ENCODE measurements at places on chromosomes 11 and 22. TPM values are rescaled to one million over a fixed set of nuclear protein-coding genes. Genes with fewer than 3 reads are reported as not detected.

GRCh38 chr11:121154486-121155314 is 53.7 kb downstream of the TECTA start:
- no peaks in the 10 kb centered on the region for H3K36me3 ChIP-seq
- no peak overlapping the region for H3K27ac ChIP-seq
- H3K4me3 ChIP-seq, result no peak overlapping the region
- H3K27me3 ChIP-seq, result no peaks in the 10 kb centered on the region
- H3K4me1 ChIP-seq, result no peaks in the 10 kb centered on the region

GRCh38 chr22:38148245-38148644 is 33.4 kb downstream of the PLA2G6 start:
- no peak for DNase-seq
- H3K4me1 ChIP-seq, result no peaks in the 10 kb centered on the region
- H3K4me3 ChIP-seq, result no peak overlapping the region
- no peaks in the 10 kb centered on the region for H3K36me3 ChIP-seq
- no peaks in the 10 kb centered on the region for H3K27me3 ChIP-seq
- H3K27ac ChIP-seq, result no peak overlapping the region

Gene AAMDC
- total RNA-seq, result 17.1 TPM

Gene KBTBD3
- total RNA-seq, result 8.4 TPM

GRCh38 chr11:130144141-130144540 is 15.4 kb upstream of the ST14 start:
- no peak overlapping the region for H3K27ac ChIP-seq
- H3K4me3 ChIP-seq, result no peak overlapping the region
- DNase-seq, result no peak
- peaks cover 17% of the 10 kb centered on the region for H3K4me1 ChIP-seq
- H3K27me3 ChIP-seq, result no peaks in the 10 kb centered on the region

Gene PNPLA2
- 314 TPM for total RNA-seq

DNA sequence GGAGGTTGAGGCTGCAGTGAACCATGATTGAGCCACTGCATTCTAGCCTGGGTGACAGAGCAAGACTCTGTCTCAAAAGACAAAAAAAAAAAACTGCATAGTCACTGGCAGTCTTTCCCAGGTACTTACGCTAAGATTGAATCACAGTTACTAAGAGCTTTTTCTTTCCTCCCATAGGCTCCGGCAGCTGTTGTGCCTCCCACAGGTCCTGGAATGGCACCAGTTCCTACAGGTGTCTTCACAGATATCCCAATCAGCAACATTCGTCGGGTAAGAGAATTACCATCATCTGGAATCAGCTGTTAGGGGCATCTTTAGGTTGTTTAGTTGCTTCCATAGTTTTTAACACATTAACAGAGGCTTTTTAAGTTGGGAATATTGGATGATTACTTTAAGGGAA is 19.8 kb downstream of the DLAT start:
- H3K27me3 ChIP-seq, result no peaks in the 10 kb centered on the region
- H3K27ac ChIP-seq, result no peak overlapping the region
- H3K4me1 ChIP-seq, result no peaks in the 10 kb centered on the region

DNA sequence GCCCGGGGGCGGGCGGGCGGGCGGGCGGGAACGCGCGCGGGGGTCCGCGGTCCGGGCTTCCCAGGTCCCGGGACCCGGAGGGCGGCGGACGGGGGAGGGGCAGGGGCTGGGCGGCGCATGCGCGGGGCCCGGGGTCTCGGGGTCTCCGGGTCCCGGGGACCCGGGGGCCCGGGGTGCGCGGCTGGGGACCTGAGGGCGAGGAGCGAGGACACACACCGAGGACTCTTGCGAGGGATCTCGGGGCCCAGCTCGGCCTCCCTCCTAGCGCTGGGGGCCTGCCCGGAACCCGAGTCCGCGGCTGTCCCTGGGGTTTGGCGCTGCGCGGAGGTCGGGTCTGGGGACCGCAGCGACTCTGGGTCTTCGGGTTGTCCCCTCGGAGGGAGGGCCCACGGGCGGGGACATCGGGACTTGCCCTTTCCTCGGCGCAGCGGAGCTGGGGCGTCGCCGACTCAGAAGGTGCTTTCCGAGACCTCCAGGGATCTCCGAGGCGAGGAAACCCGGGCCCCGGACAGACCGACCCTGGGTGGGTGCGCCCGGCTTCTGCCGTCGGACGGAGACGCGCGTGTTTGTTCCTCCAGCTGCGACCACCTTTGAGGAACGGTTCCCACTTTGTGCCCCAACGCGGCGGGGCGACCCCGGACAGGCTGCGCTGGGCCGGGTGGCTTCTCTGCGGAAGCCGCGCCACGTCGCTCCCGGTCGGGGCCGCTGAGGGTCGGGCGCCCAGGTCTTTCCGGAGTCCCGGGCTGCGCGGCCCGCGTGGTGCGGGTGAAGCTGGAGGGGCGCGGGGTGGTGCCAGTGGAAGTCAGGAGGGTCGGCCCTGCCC is 540 bp downstream of the PPARA start:
- H3K36me3 ChIP-seq, result peaks cover 26% of the 10 kb centered on the region

DNA sequence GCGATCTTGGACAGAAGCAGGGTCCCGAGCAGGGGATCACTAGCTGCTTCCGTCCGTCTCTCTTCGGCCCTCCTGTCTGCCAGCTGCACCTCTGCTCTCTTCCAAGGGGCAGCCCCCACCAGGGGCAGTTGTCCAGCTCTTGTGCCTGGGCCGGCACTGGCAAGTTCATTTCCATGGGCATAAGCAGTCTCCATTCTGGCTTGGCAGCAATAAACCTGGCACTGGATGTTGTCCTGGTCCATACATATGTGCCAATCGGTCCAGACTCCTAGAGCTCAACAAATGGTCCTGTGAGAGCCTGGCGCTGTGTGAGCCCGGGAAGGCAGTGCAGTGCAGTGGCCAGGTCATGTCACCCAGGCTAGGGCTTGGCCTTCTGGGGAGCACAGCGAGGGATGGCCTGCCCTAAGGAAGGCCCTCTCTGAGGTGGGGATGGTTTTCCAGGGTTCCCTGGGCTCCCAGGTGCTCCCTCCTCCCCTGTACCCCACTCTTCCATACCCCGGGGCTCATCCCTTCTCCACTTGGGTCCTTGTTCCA is 60.4 kb downstream of the RPS6KA4 start:
- no peak for DNase-seq
- H3K36me3 ChIP-seq, result no peaks in the 10 kb centered on the region
- no peak overlapping the region for H3K4me3 ChIP-seq
- H3K4me1 ChIP-seq, result no peaks in the 10 kb centered on the region
- H3K27me3 ChIP-seq, result no peaks in the 10 kb centered on the region
- no peak overlapping the region for H3K27ac ChIP-seq

- H3K4me3 ChIP-seq, result no peak overlapping the region
- peaks cover 56% of the 10 kb centered on the region for H3K36me3 ChIP-seq
- DNase-seq, result no peak
- H3K27ac ChIP-seq, result no peak overlapping the region
- H3K27me3 ChIP-seq, result no peaks in the 10 kb centered on the region
These were observed 73.3 kb downstream of the TRIM44 start for GRCh38 chr11:35735903-35736302.

GRCh38 chr22:34015642-34016041 is 95.4 kb upstream of the LARGE1 start:
- H3K27me3 ChIP-seq, result no peaks in the 10 kb centered on the region
- H3K36me3 ChIP-seq, result no peaks in the 10 kb centered on the region
- H3K4me3 ChIP-seq, result no peak overlapping the region
- no peak for DNase-seq
- no peaks in the 10 kb centered on the region for H3K4me1 ChIP-seq

DNA sequence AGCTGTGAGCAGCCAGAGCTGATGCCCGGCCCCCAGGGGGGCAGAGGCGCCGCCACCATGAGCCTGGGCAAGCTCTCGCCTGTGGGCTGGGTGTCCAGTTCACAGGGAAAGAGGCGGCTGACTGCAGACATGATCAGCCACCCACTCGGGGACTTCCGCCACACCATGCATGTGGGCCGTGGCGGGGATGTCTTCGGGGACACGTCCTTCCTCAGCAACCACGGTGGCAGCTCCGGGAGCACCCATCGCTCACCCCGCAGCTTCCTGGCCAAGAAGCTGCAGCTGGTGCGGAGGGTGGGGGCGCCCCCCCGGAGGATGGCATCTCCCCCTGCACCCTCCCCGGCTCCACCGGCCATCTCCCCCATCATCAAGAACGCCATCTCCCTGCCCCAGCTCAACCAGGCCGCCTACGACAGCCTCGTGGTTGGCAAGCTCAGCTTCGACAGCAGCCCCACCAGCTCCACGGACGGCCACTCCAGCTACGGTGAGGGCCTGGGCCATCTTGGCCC is 6.1 kb downstream of the CDC42EP1 start:
- no peaks in the 10 kb centered on the region for H3K27me3 ChIP-seq
- peak overlapping the region; percentile 100 for H3K27ac ChIP-seq
- peaks cover 77% of the 10 kb centered on the region for H3K4me1 ChIP-seq

Gene DRD2
- 4.5 TPM for total RNA-seq

Measured in tibial nerve (tissue), 4 donors.